Stimulated activated naive B cell treated with anti-CD40 and anti-IgM and Interleukin-4, amounts not matched to agents 10 μg/mL and 1 μg/mL and 100 μg/mL, for 72 hours (primary cell): ENCODE measurements at places on chromosomes 1 and 21.

GRCh38 chr1:1599030-1599934, 653 bp downstream of the FNDC10 start:
- no peak for DNase-seq

DNA sequence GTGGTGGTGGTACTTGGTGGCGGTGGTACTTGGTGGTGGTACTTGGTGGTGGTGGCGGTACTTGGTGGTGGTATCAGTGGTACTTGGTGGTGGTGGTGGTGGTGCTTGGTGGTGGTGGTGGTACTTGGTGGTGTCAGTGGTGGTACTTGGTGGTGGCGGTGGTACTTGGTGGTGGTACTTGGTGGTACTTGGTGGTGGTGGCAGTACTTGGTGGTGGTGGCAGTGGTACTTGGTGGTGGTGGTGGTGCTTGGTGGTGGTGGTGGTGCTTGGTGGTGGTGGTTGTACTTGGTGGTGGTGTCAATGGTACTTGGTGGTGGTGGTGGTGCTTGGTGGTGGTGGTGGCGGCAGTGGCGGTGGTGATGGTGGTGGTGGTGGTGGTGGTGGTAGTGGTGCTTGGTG, 20.2 kb downstream of the COQ8A start:
- no peak for DNase-seq

DNA sequence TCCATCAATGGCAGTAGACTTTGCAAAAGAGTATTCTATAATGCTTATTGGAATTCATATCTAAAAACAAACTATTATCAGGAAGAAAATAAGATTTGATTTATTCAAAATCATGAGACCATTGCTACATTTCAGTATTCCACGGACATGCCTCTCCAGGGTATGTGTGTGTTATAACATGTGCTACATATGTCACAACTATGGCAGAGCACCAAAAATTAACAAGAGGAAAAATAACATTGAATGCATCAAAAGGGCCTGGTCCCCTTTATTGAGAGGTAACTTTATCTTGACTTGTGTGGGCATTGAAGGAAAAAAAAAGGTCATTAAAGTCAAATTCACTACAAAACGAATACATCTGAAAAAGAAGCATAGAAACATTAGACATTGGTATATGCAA, 22.6 kb upstream of the LRRC8B start:
- DNase-seq = no peak

DNA sequence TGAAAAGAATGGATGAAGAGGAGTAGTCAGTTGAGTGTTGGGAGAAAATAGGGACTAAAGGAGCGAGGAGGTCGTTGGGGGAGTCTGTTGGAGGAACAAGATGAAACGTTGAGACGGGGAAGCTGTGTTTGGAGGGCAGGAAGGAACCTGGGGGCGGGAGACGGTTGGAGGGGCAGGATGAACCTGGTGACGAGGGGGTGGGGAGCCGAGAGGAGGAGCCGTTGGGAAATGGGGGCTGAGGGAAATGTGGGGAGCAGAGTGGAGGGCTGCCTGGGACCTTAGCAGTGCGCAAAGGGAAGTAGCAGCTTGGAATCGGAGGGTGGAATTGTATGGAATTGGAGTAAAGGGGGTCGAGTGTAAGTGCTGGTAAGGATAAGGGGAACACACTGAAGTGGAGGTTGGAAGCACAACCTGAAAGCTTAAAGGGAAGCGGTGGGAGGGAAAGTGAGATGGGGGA, 630 bp downstream of the MTF2 start:
- DNase-seq = no peak

GRCh38 chr1:3841491-3841890, 15.5 kb downstream of the CEP104 start:
- DNase-seq = no peak

DNA sequence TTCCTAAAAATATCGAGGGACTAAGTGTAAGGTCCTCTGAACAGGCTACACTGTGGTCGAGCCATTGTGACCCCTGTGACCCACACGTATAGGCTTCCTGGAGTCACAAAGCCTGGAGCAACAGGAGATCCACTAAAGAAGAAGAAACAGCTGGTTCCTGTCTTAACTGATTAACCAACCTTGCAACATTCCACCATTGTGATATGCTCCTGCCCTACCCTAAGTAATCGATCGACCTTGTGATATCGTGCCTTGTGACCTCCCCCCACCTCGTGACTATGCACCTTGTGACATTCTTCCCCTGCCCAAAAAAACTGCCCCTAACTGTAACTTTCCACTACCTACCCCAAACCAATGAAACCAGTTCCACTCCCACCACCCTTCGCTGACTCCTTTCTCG, 304.6 kb upstream of the FAM78B start:
- no peak for DNase-seq

GRCh38 chr1:74818661-74819456, 85.9 kb downstream of the TYW3 start:
- no peak for DNase-seq

- DNase-seq = no peak
Observed at GRCh38 chr1:156143765-156144489, 9.5 kb upstream of the SEMA4A start.

DNA sequence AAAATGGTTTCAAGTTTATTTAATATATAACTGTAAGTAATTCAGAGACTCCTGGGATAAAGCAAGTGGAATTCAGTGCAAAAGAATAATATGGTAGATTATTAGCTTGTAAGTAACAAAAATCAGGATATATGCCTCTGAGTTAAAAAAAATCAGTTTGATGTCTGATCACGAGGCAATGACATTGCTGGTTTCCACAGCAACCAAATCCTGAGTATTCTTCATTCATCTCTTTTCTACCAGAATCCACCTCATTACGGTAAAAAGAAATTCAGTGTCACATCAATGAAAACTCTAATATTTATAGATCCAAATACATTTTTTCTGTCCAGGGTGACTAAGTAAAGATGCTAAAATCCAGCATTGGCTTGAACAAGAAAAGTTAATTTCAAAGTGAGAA, 642.3 kb upstream of the TMPRSS15 start:
- DNase-seq = no peak

DNA sequence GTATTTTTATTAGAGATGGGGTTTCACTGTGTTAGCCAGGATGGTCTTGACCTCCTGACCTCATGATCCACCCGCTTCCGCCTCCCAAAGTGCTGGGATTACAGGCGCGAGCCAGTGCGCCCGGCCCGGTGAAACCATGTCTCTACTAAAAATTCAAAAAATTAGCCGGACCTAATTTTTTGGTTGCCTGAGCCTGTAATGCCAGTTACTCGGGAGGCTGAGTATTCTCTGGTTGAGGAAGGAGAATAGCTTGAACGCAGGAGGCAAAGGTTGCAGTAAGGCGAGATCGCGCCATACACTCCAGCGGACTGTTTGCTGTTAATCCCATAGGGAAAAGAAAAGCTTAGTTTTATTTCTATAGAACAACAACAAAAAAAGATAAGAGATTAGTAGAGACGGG, 29.9 kb upstream of the HJV start:
- peak; percentile 79 for DNase-seq

- DNase-seq = no peak
Observed at GRCh38 chr1:58657082-58657481, 42.8 kb downstream of the MYSM1 start.

DNA sequence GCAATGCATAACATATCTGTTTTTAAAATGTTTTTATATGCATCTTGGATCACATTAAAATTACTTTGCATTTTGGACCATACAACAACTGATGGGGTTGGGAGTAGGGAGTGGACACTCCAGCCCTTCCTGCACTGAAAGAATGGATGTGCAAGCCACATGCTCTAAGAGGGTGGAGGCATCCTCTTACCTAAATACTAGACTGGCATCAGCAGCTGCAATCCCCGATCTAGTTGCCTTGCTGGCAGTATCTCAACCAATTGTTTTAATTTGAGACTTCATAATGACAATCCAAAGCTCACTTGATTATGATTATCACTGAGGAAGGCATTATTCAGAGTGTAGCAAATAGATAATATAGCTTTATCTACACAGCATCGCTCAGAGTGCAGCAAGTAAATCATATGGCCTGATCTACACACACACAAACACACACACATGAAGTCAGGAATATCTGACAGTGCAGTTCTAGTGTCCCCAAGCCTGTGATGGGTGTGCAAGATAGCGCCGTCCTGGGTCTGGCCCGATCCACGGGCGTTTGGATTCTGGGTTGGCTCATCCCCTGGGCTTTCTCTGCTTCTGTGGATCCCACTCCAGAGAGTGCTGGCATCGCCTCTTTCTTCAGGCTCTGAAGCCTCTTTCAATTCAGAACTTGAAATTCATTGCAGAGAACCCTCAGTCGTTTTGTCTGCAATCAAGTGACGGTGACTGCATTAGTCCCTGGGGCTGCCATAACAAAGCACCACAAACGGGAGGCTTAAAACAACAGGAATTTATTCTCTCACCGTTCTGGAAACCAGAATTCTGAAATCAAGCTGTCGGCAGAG, 181.3 kb downstream of the ETS2 start:
- DNase-seq = no peak

GRCh38 chr21:14072761-14073535, 137.8 kb downstream of the LIPI start:
- no peak for DNase-seq

DNA sequence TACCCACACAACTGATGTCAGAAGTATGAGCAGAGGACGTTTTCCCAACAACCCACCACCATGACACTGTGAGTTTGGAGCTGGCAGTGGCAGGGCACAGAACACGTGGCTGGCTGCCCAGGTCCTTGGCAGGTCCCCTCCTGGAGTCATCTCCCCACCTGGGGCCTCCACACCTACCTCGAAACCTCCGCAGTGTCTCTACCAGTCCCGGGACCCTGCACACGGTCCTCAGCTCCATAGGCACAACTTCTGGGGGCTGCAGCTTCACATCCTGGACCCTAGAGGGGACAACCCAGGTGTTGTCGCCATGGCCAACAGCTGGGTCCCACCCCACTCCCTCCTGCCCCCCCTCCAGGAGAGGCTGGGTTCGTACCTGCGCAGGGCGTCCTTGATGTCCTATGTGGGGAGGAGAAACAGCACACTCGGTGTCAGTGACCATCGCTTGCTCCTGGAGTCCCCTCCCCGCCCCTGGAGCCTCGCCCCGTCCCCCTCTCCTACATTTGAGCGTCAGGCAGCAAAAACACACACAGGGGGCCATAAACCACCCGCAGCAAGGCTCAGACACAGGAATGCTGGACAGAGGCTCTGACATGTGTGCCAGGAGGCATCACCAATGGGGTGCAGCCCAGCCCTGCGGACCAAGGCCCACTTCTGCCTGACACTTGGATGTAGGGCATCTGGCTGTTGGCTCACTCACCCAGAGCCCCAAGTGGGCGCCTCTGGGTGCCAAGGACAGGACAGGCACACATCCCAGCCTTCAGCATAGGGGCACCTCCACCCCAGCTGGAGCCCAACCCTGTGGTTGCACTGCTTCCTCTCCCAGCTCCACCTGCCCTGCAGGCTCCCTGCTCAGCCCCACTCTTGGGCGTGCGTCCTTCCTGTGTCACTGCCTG, 9.6 kb downstream of the TRIM11 start:
- no peak for DNase-seq

- no peak for DNase-seq
Observed at GRCh38 chr21:38433471-38433870, 64.8 kb downstream of the ERG start.

DNA sequence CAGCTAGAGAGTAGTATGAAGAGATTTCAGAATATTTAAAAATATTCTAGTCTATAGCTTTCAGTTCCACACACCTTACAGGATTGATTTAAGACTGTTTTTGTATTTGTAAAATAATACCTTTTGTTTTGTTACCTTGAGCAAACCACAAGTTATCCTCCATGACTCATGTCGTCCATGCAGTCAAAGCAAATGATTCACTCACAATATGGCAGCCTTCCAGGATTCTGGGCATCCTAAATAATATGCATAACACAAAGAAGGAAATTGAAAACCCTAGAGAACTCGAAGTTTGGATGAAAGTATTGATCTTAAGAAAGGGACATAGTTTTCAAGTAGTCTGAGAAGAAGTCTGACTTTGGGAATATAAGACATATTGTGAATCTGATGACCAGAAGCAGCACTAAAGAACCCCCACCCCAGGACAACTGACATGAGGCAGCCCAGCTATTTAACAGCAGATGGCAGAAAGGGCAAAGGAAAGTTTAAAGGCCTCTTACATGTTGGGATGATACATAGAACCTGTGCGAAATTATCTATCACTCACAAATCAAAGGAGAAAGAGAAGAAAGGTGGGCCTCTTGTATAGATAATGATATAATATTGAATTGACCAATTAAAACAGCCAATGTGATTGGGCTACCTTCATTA, 857.9 kb downstream of the BRINP3 start:
- no peak for DNase-seq

- no peak for DNase-seq
Observed at GRCh38 chr1:66537718-66538117, 3.8 kb downstream of the SGIP1 start.

DNA sequence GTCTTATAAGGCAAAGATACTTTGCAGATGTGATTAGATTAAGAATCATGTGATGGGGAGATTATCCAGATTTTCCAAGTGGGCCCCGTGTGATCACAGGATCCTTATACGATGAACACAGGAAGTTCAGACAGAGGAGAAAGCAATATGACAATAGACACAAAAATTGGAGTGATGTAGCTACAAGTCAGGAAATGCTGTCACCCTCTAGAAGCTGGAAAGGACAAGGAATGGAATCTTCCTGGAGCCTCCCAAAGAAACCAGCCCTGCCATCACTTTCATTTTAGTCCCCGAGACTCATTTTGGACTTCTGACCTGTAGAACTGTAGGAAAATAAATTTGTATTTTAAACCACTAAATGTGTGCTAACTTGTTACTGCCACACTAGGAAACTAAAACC, 61.9 kb upstream of the C1orf21 start:
- no peak for DNase-seq

DNA sequence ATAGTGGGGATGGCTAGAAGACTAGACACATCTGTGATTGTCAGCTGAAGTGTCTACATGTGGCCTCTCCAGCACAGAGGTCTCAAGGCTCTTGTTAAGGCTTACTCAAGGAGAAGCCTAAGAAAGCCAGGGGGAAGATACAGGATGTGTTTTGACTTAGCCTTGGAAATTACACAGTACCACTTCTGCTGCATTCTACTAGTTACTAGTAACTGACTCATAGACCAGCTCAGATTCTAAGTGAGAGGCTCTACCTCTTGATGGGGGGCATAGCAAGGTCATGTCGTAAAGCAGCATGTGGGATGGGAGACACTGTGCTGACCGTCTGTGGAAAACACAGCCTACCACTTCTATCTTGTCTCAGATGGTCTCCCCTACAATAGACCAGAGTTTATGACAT, 99.5 kb downstream of the UBE2U start:
- no peak for DNase-seq

GRCh38 chr1:25485536-25486411, 55.1 kb downstream of the MACO1 start:
- DNase-seq = no peak

GRCh38 chr1:99675994-99676393, 30.1 kb downstream of the PALMD start:
- DNase-seq = no peak
